ENCODE measurements at places on chromosomes 5 and 9.

- DNase-seq: no peak
These were observed 8.6 kb downstream of the ECSCR start for GRCh38 chr5:139453683-139454567.

GRCh38 chr9:34065541-34065940, 16.9 kb upstream of the UBAP2 start:
- no peak for DNase-seq

DNA sequence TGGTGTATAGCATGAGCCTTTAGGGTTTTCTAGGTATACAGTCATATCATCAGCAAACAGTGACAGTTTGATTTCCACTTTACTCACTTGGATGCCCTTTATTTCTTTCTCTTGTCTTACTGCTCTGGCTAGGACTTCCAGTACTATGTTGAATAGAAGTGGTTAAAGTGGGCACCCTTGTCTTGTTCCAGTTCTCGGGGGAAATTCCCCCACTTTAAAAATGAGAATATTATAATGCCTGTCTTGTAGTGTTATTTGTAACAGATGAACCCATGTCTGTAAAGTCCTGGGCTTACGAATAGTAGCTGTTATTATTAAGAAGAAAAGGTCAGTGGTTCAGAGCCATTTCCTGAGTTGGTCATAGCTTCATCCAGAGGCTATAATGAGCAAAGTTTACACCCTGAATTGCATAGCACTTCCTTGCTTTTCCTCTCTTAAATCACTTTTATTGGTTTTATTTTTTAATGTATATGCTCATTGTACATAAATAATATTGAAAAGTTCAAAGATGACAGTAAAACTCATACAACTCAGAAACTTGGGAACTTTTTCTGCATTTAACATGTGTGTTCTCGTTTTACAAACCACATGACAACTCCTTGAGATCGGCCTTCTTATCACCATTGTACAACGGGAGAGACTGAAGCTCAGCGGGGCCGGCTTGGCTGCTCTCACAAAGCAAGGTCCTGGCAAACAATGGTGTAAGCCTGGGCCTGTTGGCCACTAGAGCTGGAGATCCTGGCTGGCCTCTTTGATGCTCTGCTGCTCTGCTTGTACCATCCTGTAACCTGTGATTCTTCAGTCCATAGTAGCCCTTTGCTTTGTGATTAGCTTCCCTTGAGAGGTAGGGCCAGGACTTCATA, 85.2 kb downstream of the CYFIP2 start:
- no peak for DNase-seq

- DNase-seq: no peak
These were observed 347.6 kb downstream of the GADD45G start for GRCh38 chr9:89952401-89952800.

GRCh38 chr5:159031513-159031912, 68.2 kb downstream of the EBF1 start:
- no peak for DNase-seq

GRCh38 chr9:122918310-122918709, 5.2 kb upstream of the ZBTB6 start:
- no peak for DNase-seq

DNA sequence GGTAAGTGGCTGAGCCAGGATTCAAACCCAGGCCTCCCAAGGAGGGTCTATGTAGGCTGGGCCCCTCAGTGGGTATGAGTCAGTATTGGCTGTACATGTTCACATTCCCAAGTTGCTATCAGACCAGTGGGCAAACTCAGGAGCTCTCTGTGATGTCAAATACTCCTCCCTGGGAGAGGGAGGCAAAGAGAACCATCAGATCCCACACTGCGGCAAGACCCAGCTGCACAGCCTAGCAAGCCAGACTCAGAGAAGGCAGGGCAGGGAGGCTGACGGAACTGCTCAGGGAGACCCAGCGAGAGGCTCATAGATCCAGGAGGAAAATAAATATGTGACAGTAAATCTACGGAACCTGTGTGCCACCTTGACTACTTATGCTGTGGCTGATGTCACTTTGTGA, 42.6 kb upstream of the SAP30L start:
- no peak for DNase-seq

DNA sequence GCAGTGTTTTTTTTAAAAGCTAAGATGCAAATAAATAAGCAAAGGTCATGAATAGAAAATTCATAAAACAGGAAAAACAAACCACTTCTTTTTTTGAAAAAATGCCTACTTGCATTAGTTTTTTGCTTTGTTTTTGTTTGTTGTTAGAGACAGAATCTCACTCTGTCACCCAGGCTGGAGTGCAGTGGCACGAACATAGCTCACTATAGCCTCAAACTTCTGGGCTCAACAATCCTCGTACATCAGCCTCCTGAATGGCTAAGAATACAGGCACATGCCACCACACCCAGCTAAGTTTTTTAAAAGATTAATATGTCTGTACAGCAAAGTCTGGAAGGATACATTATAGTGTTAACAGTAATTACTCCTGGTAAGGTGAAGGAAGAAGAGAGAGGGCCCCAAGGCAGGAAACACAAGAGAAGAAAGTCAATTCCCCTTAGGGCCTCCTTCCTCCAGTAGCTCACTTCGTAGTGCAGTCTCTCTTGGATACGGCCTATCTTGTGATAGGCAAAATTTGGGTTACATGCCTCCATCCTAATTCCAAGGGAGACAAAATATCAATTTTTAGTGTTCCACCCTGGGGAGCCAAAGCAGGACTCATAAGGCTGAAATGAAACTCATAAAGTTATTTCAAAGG, 15.3 kb downstream of the FAM169A start:
- DNase-seq: no peak

GRCh38 chr5:151223447-151224264, at the start of gene CCDC69:
Gene CCDC69 (minus strand): TSS chr5:151224092. CDS start chr5:151223970, 122 bp downstream.
- DNase-seq: peak; percentile 20

DNA sequence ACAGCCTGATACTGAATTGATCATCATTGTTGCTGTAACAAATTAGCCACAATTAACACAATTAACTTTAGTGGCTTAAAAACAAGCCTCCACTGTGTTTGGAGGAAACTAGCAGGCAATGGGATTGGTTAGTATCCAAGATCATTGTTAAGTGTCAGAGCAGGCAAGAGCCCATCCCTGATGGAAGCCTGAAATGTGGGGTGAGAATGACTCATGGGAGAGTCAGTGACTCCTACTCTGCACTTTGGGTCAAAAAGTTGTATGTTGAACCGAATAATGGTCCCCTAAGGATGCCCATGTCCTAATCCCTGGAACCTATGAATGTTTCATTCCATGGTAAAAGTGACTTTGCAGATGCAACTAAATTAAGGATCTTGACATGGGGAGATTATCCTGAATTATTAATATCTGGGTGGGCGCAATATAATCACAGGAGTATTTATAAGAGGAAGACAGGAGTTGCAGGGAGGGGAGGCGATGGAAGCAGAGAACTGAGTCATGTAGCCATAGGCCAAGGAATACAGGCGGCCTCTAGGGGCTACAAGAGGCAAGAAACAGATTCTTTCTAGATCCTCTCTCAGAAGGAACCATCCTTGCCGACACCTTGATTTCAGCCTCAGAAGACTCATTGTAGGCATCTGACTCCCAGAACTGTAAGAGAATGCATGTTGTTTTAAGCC, 28.8 kb downstream of the ALG2 start:
- no peak for DNase-seq

DNA sequence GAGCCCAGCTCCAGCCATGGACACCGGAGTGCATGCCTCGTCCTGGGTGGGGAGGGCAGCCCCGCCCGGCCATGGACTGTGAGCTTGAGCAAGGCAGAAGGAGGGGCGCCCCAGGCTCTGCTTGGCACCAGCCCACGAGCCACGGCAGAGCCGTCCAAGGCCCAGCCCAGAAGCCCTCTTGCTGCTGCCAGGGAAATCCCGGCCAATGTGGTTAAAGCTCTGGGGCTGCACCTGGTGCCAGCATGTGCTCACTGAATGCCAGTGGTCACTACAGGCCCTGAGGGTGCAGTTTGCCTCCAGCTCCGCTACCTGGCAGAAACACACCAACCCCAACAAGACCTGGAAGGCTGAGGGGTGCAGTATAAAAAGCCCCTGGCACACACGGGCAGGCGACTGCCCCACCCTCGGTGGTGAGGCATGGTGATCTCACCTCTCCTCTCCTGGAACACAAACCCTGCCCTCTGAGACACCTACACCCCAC, 11.8 kb downstream of the BRD3 start:
- DNase-seq: no peak

DNA sequence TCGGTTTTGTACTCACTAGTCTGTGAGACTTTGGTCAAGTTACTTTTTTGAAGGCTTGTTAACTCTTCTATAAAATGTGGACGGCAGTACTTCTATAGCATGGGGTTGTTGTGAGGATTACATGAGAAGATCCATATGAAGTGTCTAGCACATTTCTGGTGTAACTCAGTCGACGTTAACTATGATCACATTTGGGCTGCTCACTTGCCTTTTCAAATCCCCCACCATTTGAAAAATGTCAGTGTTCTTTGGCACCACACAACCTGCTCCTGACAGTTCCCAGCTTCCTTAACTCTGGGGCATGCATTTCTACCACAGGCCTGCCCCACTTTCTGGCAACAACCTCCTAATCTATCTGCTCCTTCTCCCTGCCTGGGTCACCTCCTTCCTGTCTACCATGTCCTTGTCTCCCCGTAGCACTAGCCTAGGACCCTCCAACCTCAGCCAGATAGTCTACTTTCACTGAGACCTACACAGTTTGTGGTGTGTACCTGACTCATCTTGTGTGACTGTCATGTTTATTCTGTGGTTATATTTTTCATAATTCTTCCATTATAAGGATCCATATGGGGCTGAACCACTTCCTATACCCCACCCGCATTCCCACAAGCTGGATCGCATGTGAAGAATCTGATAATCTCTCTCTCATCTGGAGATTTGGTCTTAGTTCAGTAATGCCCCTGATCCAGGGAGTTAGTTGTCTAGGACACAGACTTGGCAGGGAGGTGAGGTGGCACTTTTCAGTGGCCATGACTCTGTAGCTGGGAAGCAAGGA, 30.2 kb upstream of the BASP1 start:
- DNase-seq: no peak

DNA sequence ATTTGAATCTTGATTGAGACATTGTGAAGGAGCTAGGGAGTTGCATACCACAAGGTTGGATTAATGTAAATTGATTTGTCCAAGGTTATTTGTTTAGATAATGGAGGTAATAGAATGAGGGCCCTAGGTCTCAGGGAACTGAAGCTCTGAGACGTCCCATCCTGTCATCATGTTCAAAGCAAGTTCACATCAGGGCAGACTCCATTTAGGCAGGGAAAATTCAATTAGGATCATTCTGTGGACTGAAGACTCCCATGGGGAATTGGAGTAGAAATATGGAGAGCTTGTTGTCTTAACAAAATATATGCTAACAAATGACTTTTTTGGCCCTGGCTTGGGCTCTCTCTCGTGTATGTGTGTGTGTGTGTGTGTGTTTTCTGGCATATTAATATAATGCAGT, 722.0 kb upstream of the ADAMTS16 start:
- DNase-seq: no peak

DNA sequence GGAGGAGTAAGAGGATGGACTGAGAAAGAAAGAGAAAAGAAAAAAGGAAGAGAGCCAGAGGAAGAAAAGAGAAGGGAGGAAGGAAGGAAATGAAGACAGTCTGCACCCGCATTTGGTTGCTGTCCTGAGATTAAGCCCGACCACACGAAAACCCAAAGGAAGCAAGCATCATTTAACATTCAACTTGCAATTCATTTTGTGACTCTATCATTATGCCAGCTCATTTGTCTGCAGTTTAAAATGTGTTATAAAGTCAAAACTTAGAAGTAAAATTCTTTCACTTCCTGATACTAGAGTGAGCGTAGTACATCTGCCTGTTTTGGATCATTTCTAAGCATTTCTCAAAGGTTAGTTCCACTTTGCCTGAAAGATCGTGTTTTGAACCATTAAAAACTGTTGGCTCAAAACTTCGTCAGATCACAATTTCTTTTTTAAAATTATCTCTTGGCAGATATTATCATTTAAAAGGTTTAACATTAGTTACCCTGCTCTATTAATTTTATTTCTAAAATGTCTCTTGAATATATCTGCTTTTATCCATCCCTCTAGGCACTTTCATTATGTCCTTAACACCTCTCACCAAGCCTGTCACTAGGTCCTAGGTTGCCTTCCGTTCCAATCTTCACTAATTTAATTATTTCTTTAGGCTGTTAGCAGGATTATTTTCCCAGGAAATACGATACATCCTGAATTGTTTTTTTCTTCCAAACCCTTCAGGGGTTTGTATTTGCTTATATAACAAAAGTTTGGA, 240.9 kb downstream of the TLE4 start:
- no peak for DNase-seq

- no peak for DNase-seq
These were observed 438 bp downstream of the SOX30 start for GRCh38 chr5:157651623-157652376.

DNA sequence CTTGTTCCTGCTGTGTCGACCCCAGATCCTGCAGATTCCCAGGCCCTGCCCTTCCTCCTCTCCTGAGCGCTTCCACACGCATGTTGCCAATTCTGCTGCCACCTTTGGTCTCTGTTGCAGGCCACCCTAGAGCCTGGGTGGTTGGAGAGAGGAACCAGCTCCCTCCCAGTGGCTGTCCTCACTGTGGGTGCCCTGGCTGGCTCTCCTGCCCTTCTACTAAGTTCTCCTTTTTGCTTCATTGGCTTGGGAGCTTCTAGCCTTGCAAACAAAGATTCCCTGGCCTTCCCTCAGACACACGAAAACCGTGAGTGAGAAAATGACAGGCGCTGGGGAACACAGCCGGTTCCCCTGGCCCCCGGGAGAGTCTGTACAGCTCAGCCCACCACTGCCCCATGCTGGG, 14.2 kb upstream of the NCS1 start:
- DNase-seq: no peak

GRCh38 chr5:173895401-173896165, 7.4 kb downstream of the CPEB4 start:
- DNase-seq: no peak

DNA sequence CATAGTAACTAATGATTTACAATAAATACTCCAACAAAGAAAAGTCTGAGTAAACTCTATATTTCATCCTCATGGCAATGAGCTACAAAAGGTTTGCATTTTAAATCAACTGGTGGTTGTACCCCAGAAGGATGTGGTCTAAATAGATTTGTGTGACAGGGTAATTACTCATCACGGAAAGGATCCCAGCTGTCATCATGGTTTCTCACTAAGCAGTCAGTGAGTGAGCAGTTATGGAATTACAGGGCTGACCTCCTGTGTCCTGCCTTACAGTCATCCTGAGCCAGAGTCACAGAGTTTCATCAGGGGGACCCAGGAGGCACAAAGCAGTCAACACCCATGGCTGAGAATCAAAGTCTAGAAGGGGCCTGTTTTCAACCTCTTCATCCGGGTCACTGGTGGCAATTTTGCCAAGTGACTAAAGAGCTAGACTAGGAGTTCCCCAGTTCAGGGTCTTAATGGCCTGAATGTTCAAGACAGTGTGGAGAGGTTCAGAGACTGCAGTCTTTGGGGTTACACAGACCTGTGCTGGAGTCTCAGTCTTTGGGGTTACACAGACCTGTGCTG, 210.7 kb upstream of the SLC24A2 start:
- DNase-seq: no peak

Measured in hippocampal formation (tissue), 2 donors.